ENCODE measurements at places on chromosomes 6 and 20.

DNA sequence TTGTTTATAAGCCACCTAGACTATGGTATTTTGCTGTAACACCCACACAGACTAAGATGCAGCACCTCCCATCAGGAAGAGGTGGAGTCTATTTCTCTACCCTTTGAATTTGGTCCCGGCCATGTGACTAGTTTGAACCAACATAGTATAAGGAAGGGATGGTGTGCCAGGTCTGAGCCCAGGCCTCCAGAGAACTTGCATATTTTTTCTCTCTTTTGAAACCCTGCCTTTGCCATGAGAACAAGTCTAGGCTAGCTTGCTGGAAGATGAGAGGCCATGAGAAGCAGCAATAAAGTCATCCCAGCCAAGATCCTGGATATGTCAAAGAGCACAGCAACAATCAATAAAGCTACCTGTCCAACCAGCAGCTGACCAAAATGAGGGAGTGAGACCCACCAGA is 63.0 kb upstream of the ANKEF1 start:
- DNase-seq: no peak

DNA sequence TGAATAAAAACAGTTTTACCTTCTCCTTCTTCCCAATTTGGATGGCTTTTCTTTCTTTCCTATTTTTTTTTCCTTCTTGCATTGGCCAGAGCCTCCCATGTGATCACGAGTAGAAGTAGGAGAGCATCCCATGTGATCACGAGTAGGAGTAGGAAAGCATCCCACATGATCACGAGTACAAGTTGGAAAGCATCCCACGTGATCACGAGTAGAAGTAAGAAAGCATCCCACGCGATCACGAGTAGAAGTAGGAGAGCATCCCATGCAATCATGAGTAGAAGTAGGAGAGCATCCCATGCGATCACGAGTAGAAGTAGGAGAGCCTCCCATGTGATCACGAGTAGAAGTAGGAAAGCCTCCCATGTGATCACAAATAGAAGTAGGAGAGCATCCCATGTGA is 218.6 kb downstream of the DLL1 start:
- no peak for DNase-seq

GRCh38 chr6:106538145-106538544 is 91.2 kb downstream of the RTN4IP1 start:
- no peak for DNase-seq

DNA sequence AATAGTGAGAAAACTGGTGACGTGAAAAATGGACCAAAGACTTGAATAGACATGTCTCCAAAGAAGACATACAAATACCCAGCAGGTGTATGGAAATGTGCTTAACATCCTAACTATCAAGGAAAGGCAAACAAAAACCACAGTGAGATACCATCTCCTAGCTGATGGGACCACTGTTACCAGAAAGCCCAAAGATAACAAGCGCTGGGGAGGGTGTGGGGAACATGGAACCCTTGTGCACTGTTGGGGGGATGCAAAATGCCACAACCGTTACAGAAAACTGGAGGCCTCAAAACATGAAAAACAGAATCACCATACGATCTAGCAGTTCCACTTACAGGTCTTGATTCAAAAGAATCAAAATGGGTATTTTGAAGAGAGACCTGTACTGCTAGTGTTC is 19.8 kb upstream of the RBM38 start:
- DNase-seq: no peak

GRCh38 chr6:93196406-93196970 is 222.9 kb downstream of the EPHA7 start:
- DNase-seq: no peak

DNA sequence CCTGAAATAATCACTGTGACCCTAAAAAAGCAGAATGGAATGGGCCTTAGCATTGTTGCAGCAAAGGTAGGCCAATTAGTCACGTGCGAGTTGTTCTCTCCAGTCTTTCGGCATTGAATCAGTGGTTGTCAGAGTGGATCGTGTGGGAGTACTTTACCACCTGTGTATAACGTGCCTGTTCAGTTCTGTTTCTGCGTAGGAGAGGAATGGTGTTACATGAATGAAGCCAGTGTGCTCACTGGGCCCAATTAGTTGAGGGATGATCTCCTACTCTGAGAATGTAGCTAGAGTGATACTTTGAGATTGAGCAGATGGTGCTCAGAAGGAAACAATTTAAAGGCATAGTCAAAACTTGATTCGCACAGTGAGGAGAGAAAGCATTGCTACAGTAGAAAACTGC is 72.4 kb upstream of the KIF25 start:
- no peak for DNase-seq
